ENCODE measurements at places on chromosomes 12 and 14.

DNA sequence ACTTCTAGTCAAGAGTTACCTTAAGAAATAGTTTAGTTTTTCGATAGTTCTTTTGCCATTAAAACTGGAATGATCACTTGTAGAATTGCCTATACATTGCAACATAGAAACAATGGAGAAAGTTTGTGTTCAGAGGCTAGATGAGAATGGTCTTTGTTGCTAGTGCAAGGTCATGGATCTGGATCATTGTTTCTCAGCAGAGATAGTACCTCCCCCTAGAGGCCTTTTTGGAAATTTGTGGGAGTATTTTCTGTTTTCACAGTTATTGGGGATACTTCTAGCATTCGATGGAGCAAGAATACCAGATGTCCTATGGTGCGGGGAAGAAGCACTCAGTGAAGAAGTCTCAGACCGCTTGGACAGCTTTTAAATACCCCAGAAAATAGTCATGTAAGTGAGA lies 138.8 kb upstream of the HMGA2 start:
- no peak for DNase-seq

DNA sequence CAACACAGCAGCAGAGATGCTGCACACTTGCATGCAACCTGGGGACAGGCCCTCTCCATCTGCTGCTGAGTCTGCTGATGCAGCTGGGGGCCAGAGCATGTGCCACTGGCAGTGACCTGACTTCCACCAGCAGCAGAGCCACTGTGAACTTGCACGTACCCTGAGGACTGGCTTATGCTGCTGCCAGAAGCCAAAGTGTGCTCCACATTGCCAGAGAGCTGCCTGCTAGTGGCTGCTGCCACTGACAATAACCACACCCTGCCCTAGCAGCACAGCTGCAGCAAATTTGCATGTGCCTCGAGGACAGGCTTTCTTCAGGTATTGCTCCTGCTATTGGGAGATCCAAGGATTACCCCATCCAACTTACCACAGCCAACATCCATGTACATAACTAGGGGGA lies 4.5 kb upstream of the PRR4 start:
- DNase-seq: no peak

DNA sequence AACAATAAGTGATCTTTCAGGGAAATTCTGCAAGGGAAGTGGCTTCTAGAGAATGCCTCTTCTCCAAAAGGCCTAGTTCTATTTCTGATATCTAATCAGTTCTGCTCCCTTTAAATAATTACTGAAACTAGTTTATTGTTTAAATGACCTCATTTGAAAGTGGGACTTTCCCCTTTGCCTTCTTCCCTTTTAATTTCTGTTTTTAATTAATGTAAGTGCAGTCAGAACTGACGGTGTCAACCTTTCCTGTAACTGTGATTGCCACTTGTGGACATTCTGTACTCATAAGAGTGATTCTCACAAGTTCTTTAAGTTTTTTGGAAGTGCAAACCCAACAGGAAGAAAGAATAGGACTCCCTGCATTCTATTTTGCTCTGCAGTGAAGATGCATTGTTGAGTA lies 265.3 kb upstream of the PLEKHG7 start:
- no peak for DNase-seq

GRCh38 chr12:118183711-118184110 lies 47.8 kb downstream of the PEBP1 start:
- DNase-seq: no peak

- DNase-seq: no peak
These were observed 111.0 kb downstream of the SLC25A47 start for GRCh38 chr14:100434033-100434601.
